ENCODE measurements at places on chromosomes 7 and 10.

- no peak for DNase-seq
Measured at GRCh38 chr7:7933915-7934526, 34.6 kb upstream of the GLCCI1 start.

DNA sequence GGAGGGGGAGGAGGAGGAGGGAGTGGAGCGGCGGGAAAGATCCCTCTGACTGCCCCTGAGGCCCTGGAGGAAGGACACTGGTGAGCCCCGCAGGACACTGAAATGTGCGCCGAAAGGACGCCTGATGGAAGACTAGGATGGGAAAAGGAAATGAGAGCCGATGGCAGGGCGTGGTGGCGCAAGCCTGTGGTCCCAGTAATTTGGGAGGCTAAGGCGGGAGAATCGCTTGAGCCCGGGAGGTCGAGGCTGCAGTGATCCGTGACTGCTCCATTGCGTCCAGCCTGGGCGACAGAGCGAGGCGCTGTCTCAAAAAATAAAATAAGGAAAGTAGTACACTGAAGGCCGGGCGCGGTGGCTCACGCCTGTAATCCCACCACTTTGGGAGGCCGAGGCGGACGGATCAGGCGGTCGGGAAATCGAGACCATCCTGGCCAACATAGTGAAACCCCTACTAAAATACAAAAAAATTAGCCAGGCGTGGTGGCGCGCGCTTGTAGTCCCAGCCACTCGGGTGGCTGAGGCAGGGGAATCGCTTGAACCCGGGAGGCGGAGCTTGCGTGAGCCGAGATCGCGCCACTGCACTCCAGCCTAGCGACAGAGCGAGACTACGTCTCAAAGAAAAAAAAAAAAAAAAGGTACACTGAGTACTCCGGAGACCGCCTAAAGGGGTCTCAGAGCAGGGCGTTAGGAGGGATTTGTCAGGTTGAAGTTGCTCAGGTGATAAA is 561 bp upstream of the HNRNPF start:
- no peak for DNase-seq

DNA sequence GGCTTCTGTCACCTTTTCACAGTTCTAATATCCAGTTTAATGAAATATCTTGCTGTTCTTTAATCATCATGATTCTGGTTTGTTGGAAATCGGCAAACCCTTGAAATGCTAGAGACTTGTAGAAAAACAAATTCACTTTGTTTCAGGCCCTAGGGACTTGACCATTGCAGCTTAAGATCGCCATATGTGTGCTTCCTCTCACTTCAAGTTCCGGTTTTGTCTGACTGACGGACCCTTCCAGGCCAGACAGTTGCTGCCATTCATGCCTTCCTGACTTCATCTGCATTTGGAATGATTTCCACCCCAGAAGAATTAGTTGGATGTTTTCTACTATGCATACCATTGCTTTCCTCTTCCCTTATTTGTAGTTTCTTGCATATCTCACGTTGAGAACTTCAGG is 125.6 kb downstream of the CELF2 start:
- no peak for DNase-seq

DNA sequence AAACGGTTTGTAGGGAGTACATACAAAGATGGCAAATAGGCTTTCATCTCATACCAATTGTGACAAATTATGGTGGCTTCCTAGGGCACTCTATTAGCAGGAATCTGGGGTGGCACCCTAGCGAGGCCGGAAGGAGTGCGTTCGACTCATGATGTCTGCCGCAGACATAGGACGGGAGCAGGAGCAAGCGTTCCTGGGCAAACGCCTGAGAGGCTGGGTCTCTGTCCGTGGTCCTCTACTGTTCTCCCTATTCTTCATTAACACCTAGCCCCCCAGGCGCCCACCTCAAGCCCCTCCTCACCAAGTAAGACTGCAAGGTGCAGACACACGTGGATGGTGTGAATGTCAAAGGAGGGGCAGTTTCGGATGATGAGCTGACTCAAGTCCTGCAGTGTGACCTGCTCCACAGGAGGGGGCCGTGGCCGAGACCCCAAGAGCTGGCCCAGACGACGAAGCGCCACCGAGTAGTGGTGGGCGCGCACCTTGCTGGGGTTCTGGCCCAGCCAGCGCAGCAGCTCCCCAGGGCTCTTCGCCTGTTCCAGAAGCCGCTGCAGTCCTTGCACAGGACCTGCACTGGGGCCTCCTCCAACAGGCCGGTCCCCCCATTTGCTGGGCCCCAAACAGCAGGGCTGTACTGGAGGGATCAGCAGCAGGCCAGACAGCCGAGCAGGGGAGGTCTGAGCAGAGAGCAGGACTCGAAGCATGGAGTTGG is 1.3 kb downstream of the FASTK start:
- DNase-seq, result no peak

GRCh38 chr7:113000316-113001020 is 86.2 kb downstream of the GPR85 start:
- DNase-seq, result no peak

DNA sequence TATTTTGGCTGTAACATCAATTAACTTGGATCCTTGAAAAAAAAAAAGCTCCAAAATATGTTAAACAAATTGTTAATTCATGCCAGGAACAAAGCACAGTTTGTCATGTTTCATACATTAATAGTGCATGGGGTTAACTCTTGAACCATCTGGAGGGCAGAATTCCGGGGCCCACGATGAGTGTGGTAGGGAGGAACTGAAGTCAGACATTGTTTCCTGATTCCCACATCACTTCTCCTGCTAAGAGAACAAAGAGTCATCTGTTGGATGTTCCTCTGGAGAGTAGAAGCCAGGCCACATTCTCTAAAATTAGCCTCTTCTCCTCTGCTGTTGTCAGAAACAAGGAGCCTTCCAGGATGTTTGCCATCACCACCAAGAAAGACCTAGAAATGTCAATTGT is 54.6 kb downstream of the TMEM178B start:
- no peak for DNase-seq

DNA sequence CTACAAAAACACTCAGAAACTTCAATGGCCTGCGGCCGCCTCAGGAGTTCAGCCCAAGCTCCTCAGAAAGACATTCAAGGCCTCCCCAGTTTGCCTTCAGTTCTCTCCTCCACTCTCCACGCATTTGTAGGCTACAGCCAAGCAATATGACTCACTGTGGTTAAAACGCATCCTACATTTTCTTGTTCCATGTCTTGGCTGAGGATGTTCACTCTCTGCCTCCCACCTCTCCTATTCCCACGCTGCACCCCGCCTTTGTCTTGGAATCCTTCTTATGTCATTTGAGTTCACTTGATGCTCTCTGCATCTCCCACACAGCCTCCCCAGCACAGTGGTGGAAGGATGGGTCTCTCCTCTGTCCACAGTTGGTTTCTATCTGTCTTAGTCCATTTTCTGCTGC is 184.8 kb downstream of the NPSR1 start:
- no peak for DNase-seq

- no peak for DNase-seq
Measured at GRCh38 chr10:792792-793100, 103.3 kb upstream of the DIP2C start.

GRCh38 chr7:47153058-47153457 is 428.9 kb downstream of the TNS3 start:
- DNase-seq, result no peak

GRCh38 chr7:463362-463781 is 56.3 kb downstream of the PDGFA start:
- no peak for DNase-seq

- no peak for DNase-seq
Measured at GRCh38 chr7:91957823-91958222, 17.2 kb downstream of the AKAP9 start.

DNA sequence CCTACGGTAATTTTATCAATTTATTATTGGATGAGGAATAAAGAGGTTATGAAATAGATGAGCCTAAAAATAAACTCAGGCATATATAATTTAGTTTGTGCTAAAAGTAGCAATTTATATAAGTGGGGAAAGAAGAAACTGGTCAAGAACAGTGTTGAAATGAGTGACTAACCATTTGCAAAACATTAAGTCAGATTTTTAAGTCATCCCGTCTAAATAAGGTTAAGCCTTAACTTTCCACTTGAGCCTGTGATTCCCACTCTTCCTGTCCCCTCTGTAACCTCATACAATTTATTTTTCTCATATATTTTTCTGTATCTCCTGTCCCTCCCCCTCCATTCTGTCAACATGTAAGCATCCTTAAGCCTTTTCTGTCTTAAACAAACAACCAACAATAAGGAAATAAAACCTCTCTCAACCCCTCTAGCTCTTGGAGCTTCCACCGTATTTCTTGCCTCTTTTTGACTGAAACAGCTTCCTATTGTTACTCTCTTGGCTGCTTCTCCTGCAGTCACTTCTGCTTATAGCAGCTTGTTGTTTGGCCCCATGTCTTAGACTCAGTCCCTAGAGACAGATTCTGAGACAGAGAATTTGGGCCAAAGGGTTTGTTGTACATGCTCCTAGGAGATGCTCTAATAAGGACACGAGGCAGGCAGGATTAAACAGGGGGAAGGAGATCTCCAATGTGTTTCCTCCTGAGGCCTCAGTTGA is 109.7 kb downstream of the GNAI1 start:
- no peak for DNase-seq

DNA sequence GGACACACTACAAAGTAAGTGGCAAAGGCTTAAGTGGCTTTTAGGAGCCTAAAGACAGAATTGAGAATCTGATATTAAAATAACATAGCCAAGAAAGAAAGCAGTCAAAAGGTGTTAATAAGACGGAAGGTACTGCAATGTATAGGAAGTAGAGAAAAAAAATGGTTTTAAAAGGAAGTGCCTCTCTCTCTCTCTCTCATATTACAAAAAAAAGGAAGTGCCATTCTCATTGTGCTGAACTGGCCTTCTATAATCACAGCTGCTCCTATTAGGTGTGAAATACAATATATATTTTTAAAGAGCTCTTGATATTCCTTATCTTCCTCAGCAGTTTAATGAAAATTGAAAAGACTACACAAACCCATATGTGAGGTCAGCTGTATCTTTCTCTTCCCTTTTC is 199.4 kb upstream of the NPVF start:
- DNase-seq, result no peak

- no peak for DNase-seq
Measured at GRCh38 chr10:121683816-121684215, 85.6 kb upstream of the FGFR2 start.

DNA sequence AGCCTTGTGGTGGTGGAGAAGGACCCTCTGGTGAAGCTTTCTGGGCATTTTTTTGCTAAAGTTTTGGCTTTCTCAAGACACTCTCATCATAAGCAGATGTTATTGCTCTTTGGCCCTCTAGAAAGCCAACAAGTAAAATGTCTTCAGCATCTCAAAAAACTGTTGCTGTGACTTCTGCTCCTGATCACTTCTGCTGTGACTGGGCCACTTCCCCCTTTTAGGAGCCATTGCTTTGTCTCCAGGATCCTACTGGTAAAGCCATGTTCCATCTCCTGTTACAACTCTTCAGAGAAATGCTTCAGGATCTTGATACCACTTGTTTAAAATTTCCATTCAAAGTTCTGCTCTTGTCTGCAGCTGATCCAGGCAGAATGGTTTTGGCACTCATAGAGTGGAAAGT is 10.9 kb downstream of the PARP12 start:
- DNase-seq, result no peak

GRCh38 chr7:51270965-51271364 is 45.6 kb downstream of the COBL start:
- no peak for DNase-seq
